Muscle of leg (tissue), 16 donors: ENCODE measurements at places on chromosomes 13 and 19. TPM values are rescaled to one million over a fixed set of nuclear protein-coding genes. Genes with fewer than 3 reads are reported as not detected.

The GAPDHS gene
- polyA plus RNA-seq = not detected

GRCh38 chr13:112634102-112634501, 46.1 kb upstream of the TUBGCP3 start:
- DNase-seq = no peak

The CYP2A6 gene
- not detected for polyA plus RNA-seq

GRCh38 chr13:20190481-20191310, 2.0 kb downstream of the GJB2 start:
- no peak for DNase-seq

GRCh38 chr19:36151144-36152018, 866 bp downstream of the COX7A1 start:
- peak; percentile 84 for DNase-seq
